Stimulated activated CD8-positive, alpha-beta memory T cell treated with anti-CD3 and anti-CD28 coated beads, Interleukin-15, amount 100 ng/mL, for 24 hours (primary cell): ENCODE measurements at places on chromosomes 5 and 9.
A peak's percentile ranks its signal among the peaks of the same experiment; 100 is the strongest.

DNA sequence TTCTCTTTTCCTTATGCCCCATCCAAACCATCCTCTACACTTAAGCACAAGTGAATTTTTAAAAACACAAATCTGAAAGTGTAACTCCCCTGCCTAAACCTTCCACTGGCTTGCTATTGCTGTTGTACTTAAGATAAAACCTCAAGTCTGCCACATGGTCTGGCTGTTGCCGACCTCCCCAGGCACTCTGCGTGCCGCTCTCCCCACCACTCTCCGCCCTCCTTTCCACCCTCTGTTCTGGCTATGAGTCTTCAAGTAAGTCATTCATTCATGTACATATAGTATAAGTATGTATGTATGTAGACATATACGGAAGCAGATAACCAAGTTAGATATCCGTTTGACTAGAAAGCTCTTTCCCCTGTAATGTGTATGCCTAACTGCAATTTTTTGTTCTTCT, 94.7 kb upstream of the ANKRD55 start:
- peak; percentile 36 for DNase-seq

GRCh38 chr9:131406563-131407436, 12.9 kb downstream of the PRRC2B start:
- no peak for DNase-seq

DNA sequence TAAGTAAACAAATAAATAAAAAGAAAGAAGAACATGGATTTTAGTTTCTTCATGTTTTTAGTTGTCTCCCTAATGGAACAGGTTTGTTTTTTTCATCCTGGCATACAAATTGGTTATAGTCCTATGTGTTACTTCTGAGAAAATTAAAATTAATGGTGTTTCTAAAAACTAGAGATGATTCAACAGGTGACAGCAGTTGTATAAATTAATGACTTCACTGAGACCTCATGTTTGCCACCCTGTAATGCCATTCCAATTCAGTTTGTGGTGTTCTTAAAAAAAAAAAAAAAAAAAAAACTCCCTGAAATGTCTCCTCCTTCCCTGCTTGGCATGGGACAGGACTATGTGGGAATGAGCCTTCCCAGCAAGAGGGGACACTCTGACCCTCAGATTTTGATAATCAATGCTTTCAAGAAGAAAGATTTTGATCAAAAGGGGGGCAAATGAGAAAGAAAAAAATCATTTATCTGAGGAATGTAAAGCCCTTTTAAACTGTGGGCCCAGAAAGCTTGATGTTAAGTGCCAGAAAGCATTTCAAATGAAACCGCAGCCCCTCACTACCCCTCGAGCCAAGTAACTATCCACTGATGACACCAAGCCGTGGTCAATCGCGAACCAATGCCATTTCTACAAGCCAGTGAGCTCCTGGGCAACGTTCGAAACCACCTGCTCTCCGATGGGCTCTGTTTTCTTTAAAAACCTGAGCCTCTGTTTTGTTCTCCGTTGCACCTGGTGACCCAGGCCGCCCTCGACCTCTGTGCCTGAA, 941 bp downstream of the EXD3 start:
- no peak for DNase-seq

DNA sequence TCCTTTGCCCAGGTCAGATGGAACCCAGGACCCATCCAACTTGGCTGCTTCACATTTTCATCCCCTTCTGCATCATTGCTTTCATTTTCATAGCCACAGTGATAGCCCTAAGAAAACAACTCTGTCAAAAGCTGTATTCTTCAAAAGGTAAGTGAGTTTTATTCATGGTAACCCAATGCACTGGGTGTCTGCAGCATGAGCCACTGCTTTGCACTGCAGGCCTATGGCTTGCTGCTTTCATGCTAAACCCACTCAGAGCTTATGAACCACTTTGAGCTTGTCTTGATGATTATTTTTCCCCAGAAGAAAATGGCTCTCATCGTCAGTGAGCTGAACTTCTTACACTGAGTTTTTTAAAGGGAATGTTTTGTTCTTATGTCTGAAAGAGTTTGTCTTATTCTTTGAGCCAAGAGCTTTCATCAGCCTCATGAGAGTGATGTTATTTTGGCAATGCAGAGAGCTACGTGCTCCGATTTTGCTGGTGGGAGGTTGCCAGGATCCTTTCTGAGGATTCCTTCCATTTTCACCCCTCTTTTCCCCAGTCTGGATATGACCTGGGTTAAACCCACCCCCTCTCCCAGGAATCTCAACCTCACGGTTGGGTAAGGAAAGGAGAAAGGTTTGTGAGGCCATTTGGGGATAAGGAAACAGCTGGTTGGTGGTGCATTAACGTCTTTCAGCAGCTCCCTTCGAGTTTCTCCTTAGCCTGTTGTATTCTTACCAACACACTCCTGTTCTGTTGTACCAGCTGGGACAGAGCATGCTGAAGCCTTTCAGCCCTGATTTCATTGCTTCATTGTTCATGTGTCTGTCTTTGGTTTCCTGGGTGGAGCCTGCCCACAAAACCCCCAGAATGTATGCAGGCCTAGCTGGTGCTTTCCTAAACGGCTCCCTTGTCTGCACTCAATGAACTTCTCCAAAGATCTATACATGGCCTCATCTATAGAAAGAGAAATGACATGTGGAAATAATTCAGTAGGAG, 47.6 kb downstream of the PDCD1LG2 start:
- DNase-seq: no peak

DNA sequence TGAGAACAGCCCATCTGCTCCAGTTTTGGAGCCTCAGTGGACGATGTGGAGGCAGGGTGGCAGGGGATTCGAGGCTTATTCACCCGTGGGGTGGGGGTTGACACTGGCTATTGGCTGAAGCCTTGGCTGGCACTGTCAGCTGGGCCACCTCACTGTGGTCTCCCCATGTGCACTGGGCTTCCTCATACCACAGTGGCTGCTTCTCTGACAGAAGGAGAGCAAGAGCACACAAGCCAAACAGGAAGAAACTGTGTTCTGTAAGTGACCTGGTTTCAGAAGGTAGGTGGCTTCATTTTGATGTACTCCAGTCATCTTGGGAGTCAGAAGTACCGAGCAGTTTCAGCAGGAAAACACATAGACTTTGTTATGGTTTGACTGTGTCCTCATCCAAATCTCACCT, 24.7 kb upstream of the CTNND2 start:
- no peak for DNase-seq

DNA sequence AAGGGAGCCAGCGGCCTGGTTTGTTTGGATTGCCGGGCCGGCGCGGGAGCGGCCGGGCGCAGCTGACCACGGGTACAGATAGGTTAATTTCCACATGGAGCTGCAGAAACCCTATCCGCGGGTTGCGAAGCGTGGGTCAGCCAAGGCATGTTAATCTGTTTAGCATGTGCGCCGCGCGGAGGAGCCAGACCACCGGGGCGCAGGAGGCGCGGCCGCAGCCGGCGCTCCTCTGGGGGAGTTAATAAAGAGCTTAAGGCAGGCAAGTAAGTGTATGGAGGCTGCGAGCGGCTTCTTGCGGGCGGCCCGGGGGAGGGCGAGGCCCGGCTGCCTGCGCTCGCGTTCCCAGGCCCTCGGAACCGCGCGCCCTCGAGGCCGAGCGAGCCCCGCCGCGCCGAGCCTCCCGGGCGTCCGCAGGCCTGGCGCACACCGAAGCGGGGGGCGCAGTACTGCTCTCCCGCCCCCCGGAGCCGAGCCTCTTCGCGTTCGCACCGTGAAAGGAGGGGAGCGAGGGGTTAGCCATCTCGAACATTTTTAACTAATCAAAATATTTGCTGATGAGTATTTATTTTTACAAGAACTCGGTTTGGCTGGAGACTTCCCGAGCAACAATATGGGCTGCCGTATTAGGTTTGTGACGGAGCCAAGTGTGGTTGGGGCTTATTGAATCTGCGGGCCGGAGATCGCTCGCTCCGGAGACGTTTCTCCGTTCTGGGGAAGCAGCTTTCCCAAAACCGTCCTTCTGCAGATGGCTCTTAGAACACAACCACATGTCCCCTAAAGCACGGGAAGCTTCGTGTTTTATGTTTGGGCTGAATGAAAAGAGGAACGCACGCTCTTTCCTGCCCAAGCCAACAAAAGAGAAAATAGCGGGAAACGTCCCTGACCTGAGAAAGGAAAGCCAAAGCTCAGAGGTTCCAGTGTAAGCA, 28.8 kb downstream of the FOXD1 start:
- DNase-seq: no peak
